Progenitor cell of endocrine pancreas (in vitro differentiated cells): ENCODE measurements at places on chromosomes 7 and 10.

DNA sequence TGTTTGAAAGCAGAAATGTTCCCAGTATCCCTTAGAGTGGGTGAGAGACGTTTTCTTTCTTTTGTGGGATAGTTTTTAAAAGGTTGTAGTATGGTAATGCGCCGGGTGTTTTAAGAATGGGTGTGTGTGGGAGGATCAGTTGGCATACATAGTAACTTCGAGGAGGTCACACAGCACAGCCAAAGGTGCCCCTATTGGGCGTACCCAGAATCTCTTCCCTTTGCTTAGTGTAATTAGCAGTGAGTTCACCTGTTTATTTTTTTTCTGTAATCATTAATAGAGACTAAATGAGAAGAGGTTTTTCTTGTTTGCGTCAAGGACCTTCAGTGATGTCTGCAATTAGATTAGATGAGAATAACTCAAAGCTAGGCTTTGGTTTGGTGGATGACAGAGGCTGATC is 1.5 kb downstream of the PLEKHA8 start:
- no peak for DNase-seq

DNA sequence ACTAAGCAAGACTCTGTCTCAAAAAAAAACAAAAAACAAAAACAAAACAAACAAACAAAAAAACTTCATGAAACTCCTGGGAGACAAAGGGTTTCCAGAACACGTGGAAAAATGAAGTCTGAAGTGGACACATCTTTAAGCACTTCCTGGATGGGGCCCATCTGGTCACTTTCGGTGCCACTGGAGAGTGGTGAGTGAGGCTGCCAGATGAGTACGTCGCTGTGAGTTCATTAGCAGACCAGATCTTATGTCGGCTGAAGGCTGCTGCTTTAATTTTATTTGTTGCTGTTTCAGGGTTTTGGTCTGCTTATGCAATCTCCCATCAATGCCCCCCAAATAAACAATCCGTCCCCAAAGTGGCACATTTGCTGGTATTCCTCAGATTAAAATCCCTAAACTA is 64.4 kb downstream of the NPTX2 start:
- no peak for DNase-seq

- DNase-seq = no peak
Measured at GRCh38 chr10:99843310-99843709, 60.9 kb downstream of the ABCC2 start.

DNA sequence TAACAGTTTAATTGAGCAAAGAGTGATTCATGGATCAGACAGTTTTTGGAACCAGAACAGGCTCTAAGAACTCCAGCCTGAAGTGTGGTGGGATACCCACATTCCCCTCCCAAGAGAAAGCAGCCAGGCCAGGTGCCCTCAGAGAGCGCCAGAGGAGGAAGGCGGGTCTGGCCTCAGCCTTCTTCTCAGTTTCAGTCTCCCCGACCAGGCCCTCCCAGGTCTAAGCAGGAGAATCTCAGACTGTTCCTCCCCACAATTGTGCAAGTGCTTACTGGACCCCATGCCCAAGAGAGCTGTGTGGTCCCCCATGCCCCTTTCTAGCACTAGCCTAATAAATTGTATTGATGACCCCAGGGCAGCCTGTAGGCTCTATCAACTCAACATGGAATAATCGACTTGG is 25.6 kb downstream of the PPIF start:
- no peak for DNase-seq

GRCh38 chr10:71831646-71832552 is 19.2 kb downstream of the PSAP start:
- DNase-seq = no peak

DNA sequence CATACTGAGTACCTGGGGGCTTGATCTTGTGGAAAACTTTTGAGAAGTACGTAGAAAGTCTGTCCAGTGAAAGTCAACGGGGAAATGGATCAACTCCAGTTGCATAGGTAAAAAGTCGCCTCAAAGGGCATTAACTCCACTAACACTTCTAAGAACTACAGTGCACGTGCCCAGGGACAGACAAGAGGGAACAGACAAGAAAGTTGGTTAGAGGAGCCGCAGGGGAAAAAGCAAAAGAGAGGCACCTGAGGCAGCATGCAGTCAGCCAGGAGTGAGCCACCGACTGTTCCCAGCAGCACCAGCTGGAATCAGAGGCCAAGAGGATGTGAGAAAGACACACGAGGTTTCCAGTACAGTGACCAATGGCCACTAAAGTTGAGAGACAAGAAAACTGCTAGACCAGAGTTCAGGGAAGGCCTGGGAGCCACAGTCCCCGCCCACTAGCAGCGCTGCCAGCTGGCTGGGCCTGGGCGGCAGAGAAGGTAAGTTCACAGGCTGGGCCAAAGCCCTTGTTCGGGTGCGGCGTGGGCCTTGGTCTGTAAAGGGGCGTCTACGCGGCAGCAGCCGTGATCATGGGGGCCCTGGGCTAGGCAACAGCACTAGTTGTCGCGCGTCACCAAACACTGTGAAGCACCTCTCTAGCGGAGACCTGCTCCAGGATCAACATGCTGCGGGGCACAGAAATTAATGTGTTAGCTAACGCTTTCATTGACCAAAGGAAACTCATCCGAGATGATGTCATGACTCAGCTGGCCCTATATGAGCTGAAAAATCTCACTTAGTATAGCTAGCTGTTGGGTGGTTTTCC is 14.0 kb downstream of the ITGB1 start:
- DNase-seq = no peak

GRCh38 chr10:114876602-114877300 is 55.2 kb downstream of the FHIP2A start:
- peak; percentile 52 for DNase-seq

DNA sequence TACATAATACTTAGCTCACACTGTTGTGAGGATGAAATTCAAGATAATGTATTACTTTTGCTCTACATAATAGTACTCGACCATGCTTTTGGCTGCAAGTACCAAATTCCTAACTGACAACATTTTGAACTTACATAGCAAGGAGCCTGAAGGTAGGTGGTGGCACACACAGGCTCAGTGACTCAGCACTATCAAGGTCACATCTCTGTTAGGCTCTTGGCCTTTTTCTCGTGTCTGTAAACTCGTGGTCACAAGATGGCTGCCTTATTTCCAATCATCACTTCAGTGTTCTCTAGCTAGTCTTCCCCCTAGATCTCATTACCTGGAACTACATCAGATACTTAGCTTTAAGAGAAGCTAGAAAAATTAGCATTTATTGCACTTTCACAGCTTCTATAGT is 61.4 kb upstream of the ABCB5 start:
- no peak for DNase-seq

GRCh38 chr7:141597966-141598365 is 46.8 kb downstream of the AGK start:
- DNase-seq = no peak

DNA sequence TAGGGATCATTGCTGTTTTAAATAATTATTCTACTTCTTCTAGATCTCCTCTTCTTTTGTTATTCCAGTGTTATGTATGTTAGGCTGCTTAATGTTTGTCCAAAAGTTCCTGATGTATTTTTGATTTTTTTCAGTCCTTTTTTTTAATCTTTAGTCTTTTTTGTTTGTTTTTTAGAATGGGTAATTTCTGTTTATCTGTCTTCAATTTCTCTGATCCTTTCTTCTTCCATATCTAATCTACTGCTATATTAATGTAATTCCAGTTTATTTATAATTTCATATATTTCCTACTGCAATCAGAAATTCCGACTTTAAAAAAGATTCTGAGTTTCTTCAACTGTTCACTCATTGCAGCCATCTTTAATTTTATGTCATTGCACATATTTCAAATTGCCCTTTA is 452.8 kb upstream of the POT1 start:
- DNase-seq = no peak

DNA sequence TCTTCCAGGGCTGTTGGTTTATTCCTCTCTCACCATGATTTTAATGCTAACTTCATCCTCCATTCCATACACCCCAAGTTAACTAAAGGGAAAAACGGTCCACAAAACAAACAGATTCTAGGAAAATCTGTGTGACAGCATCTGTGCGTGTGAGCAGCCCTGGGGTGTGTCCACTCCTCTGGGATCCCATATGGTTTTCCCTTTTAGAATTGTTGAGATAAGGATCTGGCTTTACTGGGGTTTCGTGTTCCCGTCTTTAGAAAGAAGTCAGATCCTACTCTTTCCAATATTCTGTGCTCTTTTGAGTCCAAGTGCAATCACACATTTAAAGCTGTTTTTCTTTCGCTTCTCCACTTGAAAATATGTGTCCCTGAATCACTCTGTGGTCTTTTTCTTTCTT is 257.1 kb downstream of the KLF6 start:
- no peak for DNase-seq

GRCh38 chr7:142412551-142413193 is 154.8 kb upstream of the PRSS58 start:
- DNase-seq = no peak

GRCh38 chr7:117630501-117630900 is 150.7 kb downstream of the CFTR start:
- DNase-seq = no peak

GRCh38 chr10:86283466-86284287 is 82.9 kb downstream of the GRID1 start:
- DNase-seq = no peak

- no peak for DNase-seq
Measured at GRCh38 chr7:151249034-151249731, 689 bp upstream of the SMARCD3 start.

GRCh38 chr10:80288849-80289248 is 609 bp downstream of the MAT1A start:
- DNase-seq = no peak
